HuH-7 (cell line): ENCODE measurements at places on chromosomes 6 and 20.

GRCh38 chr6:166529586-166529985 is 56.9 kb downstream of the RAMACL start:
- no peak for DNase-seq

- DNase-seq, result no peak
Observed at GRCh38 chr6:127458817-127459216, 372 bp downstream of the KIAA0408 start.

DNA sequence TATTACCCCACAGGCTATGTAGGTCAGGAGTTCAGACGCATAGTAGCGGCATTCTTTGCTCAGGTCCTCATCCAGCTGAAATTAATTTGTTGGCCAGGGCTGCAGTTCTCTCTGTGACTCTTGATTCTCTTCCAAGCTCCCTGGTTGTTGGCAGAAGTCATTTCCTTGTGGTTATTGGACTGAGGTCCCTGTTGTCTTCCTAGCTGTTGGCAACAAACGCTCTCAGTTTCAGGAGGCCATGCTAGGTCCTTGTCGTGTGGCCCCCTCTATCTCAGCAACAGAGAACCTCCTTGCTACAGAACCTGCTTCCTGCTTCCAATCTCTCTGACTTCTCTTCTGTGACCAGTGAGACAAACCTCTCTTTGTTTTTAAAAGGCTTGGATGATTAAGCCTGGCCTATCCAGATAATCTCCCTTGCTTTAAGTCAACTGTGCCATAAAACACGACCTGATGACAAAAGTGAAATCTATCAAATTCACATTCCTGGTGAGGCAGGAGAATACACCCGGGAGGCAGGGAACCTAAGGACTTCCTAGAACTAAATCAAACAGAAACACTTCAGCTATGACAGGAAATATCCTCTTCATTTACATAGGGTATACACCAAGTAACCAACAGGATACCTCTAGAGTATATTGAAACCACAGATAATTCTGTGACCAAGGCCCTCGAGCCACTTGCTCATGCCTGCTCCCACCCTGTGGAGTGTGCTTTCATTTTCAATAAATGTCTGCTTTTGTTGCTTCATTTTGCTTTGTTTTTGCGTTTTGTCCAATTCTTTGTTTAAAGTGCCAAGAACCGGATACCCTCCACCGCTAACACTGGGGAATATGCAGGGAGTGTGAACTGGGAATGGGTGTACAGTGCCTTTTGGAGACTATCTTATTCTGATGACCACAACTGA is 196.0 kb downstream of the BTBD3 start:
- peak; percentile 23 for DNase-seq

GRCh38 chr20:24744747-24745146 is 204.3 kb upstream of the CST7 start:
- no peak for DNase-seq

GRCh38 chr6:169983651-169984050 is 232.2 kb downstream of the ERMARD start:
- no peak for DNase-seq

DNA sequence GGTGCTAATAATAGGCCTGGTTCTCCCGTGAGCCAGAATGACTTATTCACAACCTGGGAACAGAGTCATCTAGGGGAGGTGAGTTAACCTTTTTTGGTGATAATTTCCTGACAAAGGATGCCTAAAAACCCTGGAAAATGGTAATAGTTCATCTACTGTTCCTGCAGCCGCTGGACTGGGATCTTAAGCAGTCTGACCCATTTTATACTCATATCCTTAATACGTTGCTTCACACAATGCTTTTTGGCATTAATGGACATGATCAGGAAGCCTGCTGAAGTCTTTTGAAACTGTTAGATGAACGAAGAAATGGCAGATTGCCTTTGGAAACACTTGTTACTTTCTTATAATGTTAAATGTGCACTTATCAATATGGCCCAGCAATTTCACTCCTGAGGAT is 81.9 kb upstream of the BMP2 start:
- DNase-seq, result no peak

DNA sequence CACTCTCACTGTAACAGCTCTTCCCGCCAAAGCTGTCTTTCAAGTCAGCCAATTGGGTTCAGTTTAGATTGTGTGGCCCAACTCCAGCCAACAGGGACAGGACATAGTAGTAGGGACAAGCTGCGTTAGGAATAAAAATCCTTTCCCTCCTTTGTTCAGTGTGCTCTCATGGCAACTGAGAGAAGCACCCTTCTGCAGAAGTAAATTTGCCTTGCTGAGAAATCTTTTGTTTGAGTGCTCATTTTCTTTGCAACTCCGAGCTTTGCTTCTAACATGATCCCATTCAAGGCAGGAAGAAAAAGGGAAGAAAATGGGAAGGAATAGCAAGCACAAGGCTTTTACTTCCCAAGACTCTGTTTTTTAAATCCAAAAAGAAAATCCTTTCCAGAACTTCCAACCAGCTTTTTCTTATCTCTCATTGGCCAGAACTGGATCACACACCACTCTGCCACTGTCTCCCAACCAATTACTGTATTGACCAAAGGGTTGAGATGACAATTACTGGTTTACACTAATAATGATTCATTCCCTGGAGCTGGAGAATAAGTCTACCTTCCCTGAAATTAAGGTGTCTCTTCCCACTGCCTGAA is 52.7 kb downstream of the STX11 start:
- no peak for DNase-seq

DNA sequence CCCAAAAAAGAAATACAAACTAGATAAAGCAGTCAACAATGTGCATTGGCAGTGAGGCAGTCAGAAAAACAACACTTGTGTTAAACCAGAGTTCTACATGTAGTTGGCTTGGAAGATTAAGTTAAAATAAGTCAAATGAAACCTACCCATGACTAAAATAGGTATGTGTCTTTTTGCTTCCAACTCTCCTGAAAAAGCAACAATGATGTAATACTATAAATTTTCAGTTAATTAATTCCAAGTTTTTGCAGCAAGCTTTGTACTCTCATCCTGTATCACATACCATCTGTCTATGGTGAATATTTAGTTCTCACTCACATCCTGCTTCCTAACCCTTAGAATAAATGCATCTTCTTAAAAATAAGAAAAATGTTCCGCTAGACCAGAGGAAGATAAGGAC is 261.5 kb downstream of the KIF16B start:
- DNase-seq, result no peak

DNA sequence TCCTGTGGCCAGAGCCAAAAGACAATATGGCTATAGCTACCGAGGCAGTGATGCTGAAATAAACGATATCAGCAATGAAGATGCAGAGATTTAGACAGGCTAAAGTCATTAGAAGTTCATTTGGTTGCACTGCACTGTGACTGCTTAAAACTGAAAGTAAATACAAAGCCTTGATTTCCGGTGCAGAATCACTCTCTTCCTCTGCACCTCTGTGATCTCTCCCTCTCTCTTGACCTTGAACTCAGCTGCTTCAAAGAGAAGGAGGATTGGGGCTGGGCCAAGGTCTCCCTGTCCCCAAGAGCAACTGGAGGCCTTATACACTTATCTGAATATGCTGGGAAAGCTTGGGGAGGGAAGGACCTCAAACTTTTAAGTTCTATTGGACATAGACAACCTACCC is 34.6 kb upstream of the SPACA1 start:
- DNase-seq, result no peak

DNA sequence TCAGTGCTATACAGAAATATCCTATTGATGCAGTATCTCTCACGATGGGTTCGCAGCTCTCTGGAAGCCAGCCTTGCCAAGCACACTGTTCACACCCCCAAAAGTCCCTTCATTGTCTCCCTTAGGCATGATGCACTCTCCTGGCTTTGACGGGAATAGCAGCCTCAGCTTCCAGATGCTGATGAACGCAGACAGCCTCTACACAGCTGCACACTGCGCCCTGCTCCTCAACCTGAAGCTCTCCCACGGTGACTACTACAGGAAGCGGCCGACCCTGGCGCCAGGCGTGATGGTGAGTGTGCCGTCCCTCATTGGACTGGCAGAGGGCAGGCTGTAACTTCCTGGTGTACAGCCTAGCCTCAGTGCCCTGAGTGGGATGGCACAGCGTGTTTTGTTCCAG is 60.0 kb upstream of the PBOV1 start:
- peak; percentile 77 for DNase-seq

DNA sequence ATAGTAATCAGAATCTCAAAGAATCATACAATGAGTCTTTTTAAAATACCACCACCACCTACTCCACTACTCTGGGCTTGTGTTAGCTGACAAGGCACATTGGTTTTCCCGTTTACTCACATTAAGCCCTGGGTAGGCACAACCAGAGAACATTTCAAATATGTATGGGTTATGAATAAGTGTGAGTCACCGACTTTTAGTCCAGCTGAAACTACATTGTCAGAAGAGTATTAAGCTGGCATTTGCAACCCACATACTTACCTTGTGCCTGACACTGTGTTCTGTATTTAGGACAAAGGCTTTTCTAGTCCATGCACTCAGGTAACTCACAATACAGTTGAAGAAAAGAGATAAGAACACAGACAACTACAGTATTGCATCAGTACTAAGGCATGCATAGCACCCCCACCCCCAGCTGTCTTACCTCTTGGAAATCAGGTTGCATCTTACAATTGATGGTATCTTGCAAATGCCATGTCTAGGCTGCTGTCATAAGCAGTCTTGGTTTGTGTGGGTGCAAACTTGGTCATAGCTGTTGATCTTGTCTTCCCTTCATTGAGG is 40.3 kb upstream of the AHI1 start:
- DNase-seq, result no peak

- peak; percentile 96 for DNase-seq
Observed at GRCh38 chr20:63495741-63496595, 2.9 kb downstream of the EEF1A2 start.

GRCh38 chr6:145631374-145631773 is 103.9 kb downstream of the EPM2A start:
- DNase-seq, result no peak

DNA sequence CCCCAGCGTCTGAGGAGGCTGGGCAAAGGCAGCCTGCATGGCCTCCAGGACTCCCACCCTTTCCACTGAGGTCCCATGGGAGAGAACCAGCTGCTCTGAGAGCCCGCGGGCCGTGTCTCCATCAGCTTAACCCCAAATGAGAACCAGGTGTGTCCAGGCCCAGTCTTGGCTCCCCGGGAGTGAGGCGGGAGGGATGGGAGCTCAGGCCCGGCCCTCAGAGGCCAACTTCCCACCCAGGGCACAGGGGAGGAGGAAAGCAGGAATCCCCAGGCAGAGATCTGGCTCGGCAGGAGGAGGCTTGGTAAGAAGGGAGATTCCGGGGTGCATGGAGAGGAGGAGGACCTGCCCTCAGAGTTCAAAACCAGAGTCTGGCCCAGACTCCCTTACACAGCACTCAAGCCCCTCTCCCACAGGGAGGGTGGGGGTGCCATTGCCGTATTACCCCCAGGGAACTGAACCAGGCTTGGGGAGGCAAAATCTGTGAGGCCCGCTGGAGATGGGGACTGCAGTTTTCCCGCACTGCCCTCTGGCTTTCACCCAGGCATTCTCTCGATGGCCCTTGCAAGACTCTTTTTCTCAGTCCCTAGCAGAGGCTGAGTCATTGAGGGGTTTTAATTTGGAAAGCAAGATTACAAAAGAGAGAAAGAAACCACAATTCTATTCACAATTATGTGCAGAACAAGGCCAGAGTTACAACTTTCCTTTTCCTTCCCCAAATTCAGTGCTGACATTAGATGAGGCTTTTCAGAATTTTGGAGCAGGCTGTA is 17.1 kb downstream of the FOXF2 start:
- DNase-seq, result no peak
